K562 (cell line): ENCODE measurements at places on chromosomes 7 and 10. TPM values are rescaled to one million over a fixed set of nuclear protein-coding genes. Genes with fewer than 3 reads are reported as not detected.

Gene HIF1AN
- total RNA-seq = 16.8 and 19.1 TPM in 2 replicates

Gene SAMD9L
- 0.44 and 0.45 TPM in 2 replicates for total RNA-seq

- DNase-seq = no peak
- no peak overlapping the region for H3K4me3 ChIP-seq
- H3K36me3 ChIP-seq = no peaks in the 10 kb centered on the region
- H3K27ac ChIP-seq = no peak overlapping the region
- no peaks in the 10 kb centered on the region for H3K27me3 ChIP-seq
- H3K4me1 ChIP-seq = no peaks in the 10 kb centered on the region
These were observed 119.9 kb upstream of the AHR start for GRCh38 chr7:17178545-17178944.

DNA sequence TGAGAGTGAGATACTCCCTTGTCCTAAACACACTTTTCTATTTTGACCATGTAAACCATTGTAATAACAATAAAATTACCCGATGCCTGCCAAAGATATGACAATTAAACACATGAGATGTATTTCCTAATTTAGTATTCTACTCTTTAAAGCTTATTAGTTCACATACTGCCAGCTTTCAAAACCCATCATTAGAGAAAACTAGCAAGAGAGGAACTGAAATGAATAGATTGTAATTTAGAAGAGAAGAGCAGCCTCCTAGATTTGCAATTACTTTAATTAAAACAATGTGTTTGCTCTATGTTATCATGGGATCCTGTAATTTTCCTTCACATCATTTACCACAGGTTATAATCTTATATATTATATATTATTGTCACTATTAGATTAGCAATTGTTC is 428.2 kb downstream of the THSD7A start:
- no peak for DNase-seq
- H3K27ac ChIP-seq = no peak overlapping the region
- H3K27me3 ChIP-seq = no peaks in the 10 kb centered on the region
- H3K4me3 ChIP-seq = no peak overlapping the region
- H3K4me1 ChIP-seq = no peaks in the 10 kb centered on the region

Gene ANXA8
- not detected in 2 replicates for total RNA-seq

DNA sequence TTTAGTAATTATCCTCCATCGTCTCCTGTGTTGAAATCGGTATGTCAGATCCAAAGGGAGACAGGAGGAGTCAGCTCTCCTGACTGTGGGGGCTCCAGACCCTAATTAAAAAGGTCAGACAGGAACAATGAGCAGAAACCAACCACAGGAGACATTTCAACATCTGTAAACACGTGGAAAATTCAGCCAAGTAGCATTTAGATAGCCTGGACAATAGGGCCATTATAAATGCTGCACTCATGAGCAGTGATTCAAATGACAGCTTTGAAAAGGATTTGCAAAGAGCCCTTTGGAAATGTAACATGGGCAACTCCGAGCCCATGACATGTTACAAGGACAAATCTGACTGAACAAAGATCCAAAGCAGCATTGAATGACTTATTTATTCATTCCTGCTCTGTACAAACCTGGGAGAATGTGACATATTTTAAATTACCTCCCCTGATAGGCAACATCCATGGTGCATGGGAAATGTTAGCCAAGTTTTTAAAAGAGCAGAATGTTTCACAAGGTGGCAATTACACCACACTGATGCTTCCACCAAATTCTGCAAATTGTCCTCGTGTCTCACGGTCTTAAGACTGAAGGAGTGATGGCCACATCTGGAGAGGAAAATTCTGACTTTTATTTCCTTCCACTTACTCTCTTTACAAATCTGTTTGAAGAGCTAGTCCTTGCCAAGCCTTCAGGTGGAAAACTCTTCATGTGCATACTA is 113.3 kb upstream of the KMT2E start:
- H3K27ac ChIP-seq = no peak overlapping the region
- H3K4me3 ChIP-seq = no peak overlapping the region
- no peaks in the 10 kb centered on the region for H3K36me3 ChIP-seq
- H3K27me3 ChIP-seq = peaks cover 37% of the 10 kb centered on the region
- H3K4me1 ChIP-seq = no peaks in the 10 kb centered on the region
- DNase-seq = no peak

Gene SSC4D
- total RNA-seq = 0.98 and 1.2 TPM in 2 replicates

Gene LIPM
- not detected in 2 replicates for total RNA-seq

- H3K4me1 ChIP-seq = peaks cover 54% of the 10 kb centered on the region
- peaks cover 10% of the 10 kb centered on the region; the same call in 2 of the 3 replicates for H3K36me3 ChIP-seq
- DNase-seq = no peak
- no peaks in the 10 kb centered on the region for H3K27me3 ChIP-seq
These were observed 6.5 kb downstream of the SNX8 start for GRCh38 chr7:2307690-2308107.

Gene HABP2
- total RNA-seq = 0.07 and 0.09 TPM in 2 replicates

DNA sequence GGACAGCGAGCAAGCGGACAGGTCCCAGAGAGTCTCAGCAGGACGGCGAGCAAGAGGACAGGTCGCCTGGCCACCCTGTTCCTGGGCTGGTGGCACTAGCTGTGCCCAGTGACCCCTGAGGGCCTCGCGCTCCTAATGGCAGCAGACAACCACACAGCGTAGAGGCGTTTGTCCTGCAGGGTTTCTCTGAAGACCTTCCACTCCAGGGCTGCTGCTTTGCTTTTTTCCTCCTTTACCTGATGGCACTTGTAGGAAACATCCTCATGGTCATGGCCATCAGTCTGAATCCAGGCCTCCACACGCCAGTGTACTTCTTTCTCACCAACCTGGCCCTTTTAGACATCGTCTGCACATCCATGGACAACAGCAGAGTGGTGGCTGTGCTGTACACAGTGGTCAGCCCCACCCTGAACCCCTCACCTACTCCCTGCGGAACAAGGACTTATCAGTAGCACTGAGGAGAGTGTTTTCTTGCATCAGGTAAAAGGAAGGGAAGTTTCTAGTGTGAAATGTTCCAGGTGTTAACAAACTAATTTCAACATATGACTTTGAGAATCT is 27.4 kb downstream of the SCART1 start:
- no peaks in the 10 kb centered on the region for H3K36me3 ChIP-seq
- H3K4me1 ChIP-seq = no peaks in the 10 kb centered on the region
- peaks cover 12% of the 10 kb centered on the region for H3K27me3 ChIP-seq
- H3K27ac ChIP-seq = no peak overlapping the region

- H3K4me1 ChIP-seq = no peaks in the 10 kb centered on the region
- H3K27ac ChIP-seq = no peak overlapping the region
- H3K36me3 ChIP-seq = no peaks in the 10 kb centered on the region
- no peak for DNase-seq
These were observed 213.2 kb upstream of the RHOBTB1 start for GRCh38 chr10:61157182-61157581.

GRCh38 chr10:71344993-71345480 is 26.0 kb downstream of the SLC29A3 start:
- no peaks in the 10 kb centered on the region for H3K27me3 ChIP-seq
- peaks cover 23% of the 10 kb centered on the region for H3K4me1 ChIP-seq
- no peak for DNase-seq
- H3K27ac ChIP-seq = no peak overlapping the region

Gene GRID2IP
- not detected in 2 replicates for total RNA-seq

- H3K4me3 ChIP-seq = no peak overlapping the region
- DNase-seq = no peak
- H3K27me3 ChIP-seq = peaks cover 19% of the 10 kb centered on the region
- H3K27ac ChIP-seq = no peak overlapping the region
These were observed 2.5 kb downstream of the RASSF4 start for GRCh38 chr10:44961931-44962750.

Gene SLC35G1
- total RNA-seq = 4.5 and 6.1 TPM in 2 replicates

DNA sequence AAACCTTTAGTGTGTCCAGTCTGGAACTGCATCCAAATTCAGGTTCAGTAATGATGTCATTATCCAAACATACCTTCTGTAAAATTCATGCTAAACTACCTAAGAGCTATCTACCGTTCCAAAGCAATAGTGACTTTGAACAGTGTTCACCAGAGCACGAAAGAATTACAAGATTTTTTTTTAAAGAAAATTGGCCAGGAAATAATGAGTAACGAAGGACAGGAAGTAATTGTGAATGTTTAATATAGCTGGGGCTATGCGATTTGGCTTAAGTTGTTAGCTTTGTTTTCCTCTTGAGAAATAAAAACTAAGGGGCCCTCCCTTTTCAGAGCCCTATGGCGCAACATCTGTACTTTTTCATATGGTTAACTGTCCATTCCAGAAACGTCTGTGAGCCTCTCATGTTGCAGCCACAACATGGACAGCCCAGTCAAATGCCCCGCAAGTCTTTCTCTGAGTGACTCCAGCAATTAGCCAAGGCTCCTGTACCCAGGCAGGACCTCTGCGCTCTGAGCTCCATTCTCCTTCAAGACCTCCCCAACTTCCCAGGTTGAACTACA is 694 bp upstream of the FAS start:
- DNase-seq = no peak
- no peak overlapping the region for H3K4me3 ChIP-seq
- peaks cover 9% of the 10 kb centered on the region; the same call in 1 of the 2 replicates for H3K27me3 ChIP-seq
- no peaks in the 10 kb centered on the region for H3K4me1 ChIP-seq
- no peaks in the 10 kb centered on the region for H3K36me3 ChIP-seq

- H3K36me3 ChIP-seq = no peaks in the 10 kb centered on the region
- no peaks in the 10 kb centered on the region for H3K27me3 ChIP-seq
- no peaks in the 10 kb centered on the region; the same call in 2 of the 3 replicates for H3K4me1 ChIP-seq
These were observed 731.4 kb upstream of the POT1 start for GRCh38 chr7:125661006-125661405.

Gene CABCOCO1
- total RNA-seq = not detected in 2 replicates

DNA sequence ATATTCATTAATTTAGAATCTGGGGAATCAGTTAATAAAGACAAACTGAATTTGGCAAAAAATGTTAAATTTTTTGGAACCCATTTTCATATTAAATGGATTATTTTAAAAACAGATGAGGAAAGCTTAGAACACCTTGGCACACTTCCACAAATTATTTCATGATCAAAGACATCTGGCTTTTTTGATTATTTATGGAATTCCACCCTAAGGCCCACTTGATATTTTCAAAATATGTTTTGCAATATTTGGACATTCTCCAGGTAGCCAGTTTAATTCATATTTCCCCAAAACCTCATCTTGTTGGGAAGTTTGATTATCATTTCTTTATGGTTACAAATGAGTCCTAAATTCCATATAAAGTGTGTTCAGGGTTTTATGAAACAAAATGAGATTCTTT is 129.9 kb downstream of the DOCK4 start:
- no peaks in the 10 kb centered on the region for H3K4me1 ChIP-seq
- DNase-seq = no peak
- H3K27me3 ChIP-seq = no peaks in the 10 kb centered on the region; the same call in 2 of the 3 replicates
- no peak overlapping the region for H3K27ac ChIP-seq
- no peak overlapping the region for H3K4me3 ChIP-seq
- no peaks in the 10 kb centered on the region for H3K36me3 ChIP-seq

DNA sequence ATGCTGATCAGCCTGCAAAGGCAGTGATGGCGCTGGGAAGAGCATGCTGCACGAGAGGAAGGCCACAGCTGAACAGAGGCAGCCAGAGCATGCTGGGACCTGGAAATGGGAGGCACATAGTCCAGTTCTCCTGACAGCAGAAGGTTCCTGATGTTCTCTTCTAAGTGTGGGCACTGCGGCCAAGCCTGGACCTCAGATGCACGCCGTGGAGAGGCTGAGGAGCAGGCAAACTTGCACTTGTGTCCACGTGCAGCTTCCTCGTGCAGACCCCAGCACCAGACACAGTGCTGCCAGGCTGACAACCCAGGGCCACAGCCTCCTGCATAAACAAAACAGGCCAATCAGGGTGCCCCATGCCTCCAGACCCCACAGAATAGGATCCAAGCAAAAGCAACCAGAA is 93.5 kb upstream of the LANCL2 start:
- DNase-seq = no peak
- no peak overlapping the region for H3K4me3 ChIP-seq
- H3K4me1 ChIP-seq = no peaks in the 10 kb centered on the region
- H3K27me3 ChIP-seq = peaks cover 23% of the 10 kb centered on the region
- H3K27ac ChIP-seq = no peak overlapping the region

Gene TDRD1
- not detected in 2 replicates for total RNA-seq

Gene INMT
- total RNA-seq = 0.11 and 0.27 TPM in 2 replicates

GRCh38 chr10:92407305-92408016 is 116.5 kb downstream of the MARCHF5 start:
- no peaks in the 10 kb centered on the region for H3K36me3 ChIP-seq
- H3K27ac ChIP-seq = peak overlapping the region; percentile 51; the same call in 2 of the 3 replicates
- H3K4me3 ChIP-seq = no peak overlapping the region
- H3K4me1 ChIP-seq = peaks cover 5% of the 10 kb centered on the region; the same call in 1 of the 2 replicates
- no peak for DNase-seq

DNA sequence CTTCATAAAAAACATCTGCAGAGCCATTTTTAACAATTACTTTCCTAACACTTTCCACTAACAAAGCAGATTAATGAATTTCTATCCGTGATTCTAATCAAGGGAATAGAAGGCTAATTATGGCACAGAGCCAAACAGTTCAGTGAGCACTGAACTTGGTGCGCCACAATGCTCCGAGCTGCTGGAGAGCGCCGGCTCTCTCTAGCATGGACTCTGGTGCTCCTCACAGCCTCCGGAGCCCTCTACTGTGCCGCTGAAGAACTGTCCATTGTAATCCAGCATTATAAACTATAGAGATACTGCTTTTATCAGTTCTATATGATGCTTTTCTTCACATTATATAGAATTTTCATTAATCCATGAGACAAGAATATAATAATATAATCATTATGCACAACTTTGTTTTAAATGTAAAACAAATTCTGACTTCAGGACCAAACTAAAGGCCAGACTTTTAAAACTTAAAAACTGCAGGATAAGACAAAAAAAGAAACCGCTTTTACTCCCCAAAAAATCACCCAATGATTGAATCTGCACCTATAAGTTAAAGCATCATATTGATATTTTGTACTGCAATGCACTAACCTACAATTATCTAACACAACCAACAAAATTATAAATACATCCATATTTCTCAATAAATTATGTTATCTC is 123.6 kb downstream of the RNF32 start:
- DNase-seq = peak; percentile 87
- H3K27me3 ChIP-seq = no peaks in the 10 kb centered on the region
- no peak overlapping the region for H3K27ac ChIP-seq
- H3K4me1 ChIP-seq = no peaks in the 10 kb centered on the region; the same call in 1 of the 2 replicates

DNA sequence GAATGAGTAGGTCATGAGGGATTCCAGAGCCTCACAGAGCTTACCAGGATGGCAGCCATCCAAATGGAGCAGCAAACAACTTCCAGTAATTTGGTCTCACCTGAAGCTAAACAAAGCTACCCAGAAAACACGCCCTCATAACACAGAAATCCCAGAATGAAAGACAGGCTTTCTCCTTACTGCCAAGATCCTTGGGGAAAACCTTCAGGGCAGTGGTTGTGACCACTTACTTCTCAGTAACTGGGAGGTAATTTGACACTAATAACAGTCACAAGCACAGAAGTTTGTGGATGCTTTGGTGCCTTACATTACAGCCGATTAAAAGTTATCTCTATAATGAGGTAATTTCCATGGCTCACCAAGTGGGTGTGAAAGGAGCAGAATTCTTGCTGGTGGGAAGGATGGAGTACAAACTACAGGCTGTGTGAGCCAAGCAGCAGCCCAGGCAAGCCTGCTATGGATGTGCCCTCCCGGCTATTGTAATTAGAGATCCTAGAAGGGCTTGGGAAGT is 10.4 kb downstream of the WDR91 start:
- H3K27me3 ChIP-seq = no peaks in the 10 kb centered on the region
- no peak overlapping the region for H3K27ac ChIP-seq
- DNase-seq = no peak
- H3K36me3 ChIP-seq = peaks cover 40% of the 10 kb centered on the region; the same call in 2 of the 3 replicates
